ENCODE measurements at places on chromosomes 7 and 10. TPM values are rescaled to one million over a fixed set of nuclear protein-coding genes. Genes with fewer than 3 reads are reported as not detected.
A peak's percentile ranks its signal among the peaks of the same experiment; 100 is the strongest.

GRCh38 chr7:79930604-79931003 is 204.0 kb upstream of the GNAI1 start:
- H3K4me3 ChIP-seq, result no peak overlapping the region
- no peaks in the 10 kb centered on the region for H3K36me3 ChIP-seq
- DNase-seq, result no peak

DNA sequence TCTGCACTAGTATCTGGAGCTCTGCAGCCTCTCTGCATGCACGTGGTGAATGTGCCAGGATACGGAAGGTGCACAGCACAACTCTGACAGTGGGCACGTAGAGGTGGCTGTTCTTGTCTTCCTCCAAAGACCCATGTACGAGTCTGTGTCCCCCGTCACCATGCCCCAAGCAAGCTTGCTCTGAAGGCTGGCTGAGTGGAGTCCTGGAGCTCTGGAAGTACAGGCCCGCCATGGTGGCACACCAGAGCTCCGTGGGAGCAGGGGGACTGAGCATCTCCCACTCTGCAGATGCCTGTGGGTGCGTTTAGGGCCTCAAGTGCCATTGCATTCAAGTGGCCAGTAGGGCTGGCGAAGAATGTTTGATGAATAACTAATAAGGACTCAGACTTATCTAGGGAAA is 17.1 kb downstream of the BCCIP start:
- no peaks in the 10 kb centered on the region for H3K4me1 ChIP-seq
- H3K27me3 ChIP-seq, result no peaks in the 10 kb centered on the region
- H3K4me3 ChIP-seq, result no peak overlapping the region
- no peak overlapping the region for H3K27ac ChIP-seq
- H3K36me3 ChIP-seq, result peaks cover 50% of the 10 kb centered on the region

DNA sequence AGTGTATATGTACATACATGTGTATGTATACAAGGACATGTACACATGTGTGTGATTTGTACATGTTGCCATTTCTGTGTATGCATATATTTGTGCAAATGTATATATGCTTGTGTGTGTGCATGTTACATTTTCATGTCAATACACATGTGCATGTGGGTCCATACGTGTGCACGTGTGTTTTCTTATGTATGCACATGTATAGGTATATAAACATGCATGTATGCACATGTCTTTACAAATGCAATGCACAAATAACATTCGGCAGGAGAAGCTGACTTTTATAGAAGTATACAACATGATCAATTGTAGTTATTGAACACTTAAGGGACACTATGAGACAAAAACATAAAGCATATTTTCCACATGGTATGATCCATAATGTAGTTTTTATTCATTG is 307.4 kb upstream of the SEMA3C start:
- no peaks in the 10 kb centered on the region for H3K27me3 ChIP-seq
- no peaks in the 10 kb centered on the region for H3K36me3 ChIP-seq
- H3K4me3 ChIP-seq, result no peak overlapping the region
- H3K27ac ChIP-seq, result no peak overlapping the region

ADAMTS14 gene
- total RNA-seq, result 0.67 TPM

KBTBD2 gene
- total RNA-seq, result 36.8 TPM

DNA sequence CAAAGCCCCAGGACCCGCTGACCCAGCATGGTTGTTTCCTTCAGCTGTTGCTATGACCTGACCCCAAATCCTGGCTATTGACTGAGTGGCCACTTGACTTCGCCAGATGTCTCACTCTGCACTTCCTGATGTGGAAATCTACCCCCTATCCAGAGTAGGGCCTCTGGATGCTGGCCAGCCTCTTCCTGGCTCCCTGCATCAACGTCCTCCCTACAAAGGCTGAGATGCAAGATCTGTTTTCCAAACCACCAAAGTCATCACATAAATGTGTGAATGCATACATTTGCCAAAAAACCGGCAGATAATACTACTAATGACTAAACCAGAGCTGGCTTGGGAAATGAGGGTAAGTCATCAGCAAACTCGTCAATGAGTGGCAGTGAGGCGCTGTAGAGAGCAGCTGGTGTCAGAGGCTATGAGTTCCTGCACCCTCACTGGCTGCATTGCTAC is 70.4 kb downstream of the PYROXD2 start:
- H3K4me3 ChIP-seq, result no peak overlapping the region
- peaks cover 5% of the 10 kb centered on the region for H3K27me3 ChIP-seq

DNA sequence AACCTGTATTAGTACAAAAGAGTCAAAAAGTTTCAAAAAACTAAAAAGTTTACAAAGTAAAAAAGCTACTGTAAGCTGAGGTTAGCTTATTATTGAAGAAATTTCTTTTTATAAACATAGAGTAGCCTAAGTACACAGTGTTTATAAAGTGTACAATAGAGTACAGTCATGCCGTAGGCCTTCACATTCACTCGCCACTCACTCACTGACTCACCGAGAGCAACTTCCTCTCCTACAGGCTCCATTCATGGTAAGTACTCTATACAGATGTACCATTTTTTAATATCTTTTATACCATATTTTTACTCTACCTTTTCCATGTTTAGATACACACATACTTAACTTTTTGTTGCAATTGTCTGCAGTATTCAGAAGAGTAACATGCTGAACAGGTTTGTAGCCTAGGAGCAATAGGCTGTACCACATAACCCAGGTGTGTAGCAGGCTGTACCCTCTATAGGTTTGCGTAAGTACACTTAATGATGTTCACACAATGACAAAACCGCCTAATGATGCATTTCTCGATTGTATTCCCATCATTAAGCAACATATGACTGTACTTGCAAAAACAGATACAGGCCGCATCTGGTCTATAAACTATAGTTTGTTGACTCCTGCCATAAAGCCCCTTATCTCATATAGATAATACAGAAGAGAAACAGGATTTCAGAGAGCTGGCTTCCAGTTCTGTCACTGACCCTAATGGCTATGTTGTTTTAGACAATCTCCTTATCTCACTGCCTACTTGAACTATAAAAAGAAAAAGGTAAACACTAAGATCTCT is 438.8 kb downstream of the HTR7 start:
- no peaks in the 10 kb centered on the region for H3K27me3 ChIP-seq
- 0 out of 2 replicates have a peak, but pooled peaks cover 3% of the 10 kb centered on the region for H3K4me1 ChIP-seq
- DNase-seq, result peak; percentile 91
- no peak overlapping the region for H3K4me3 ChIP-seq

AGBL3 gene
- total RNA-seq, result 2.5 TPM

TMEM229A gene
- total RNA-seq, result not detected

HOXA13 gene
- total RNA-seq, result 1.2 TPM

GRCh38 chr10:1043532-1043995 is 5.4 kb downstream of the IDI1 start:
- peaks cover 13% of the 10 kb centered on the region for H3K4me1 ChIP-seq
- H3K27me3 ChIP-seq, result no peaks in the 10 kb centered on the region
- no peak for DNase-seq
- no peak overlapping the region for H3K27ac ChIP-seq

INA gene
- total RNA-seq, result 0.08 TPM

GRCh38 chr7:126378642-126379041 is 874.1 kb downstream of the GRM8 start:
- H3K27me3 ChIP-seq, result no peaks in the 10 kb centered on the region
- no peak overlapping the region for H3K4me3 ChIP-seq
- no peaks in the 10 kb centered on the region for H3K4me1 ChIP-seq
- H3K36me3 ChIP-seq, result no peaks in the 10 kb centered on the region
- no peak overlapping the region for H3K27ac ChIP-seq

DNA sequence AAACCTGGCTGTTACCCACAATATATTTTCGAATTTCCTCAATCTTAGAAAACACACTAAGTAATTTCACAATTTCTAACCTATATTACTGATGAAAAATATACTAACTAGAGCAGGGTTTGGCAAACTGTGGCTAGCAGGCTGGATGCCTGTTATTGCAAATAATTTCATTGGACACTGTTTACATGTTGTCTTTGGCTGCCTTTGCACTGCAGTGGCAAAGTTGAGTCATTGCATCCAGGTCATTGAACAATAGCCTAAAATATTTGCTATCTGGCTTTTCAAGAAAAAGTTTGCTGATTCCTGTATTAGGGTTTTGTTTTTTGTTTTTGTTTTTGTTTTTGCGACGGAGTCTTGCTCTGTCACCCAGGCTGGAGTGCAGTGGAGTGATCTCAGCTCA is 47.2 kb downstream of the KIF11 start:
- H3K4me1 ChIP-seq, result peaks cover 7% of the 10 kb centered on the region
- DNase-seq, result peak; percentile 50
- no peak overlapping the region for H3K4me3 ChIP-seq
- peaks cover 52% of the 10 kb centered on the region for H3K36me3 ChIP-seq

DNA sequence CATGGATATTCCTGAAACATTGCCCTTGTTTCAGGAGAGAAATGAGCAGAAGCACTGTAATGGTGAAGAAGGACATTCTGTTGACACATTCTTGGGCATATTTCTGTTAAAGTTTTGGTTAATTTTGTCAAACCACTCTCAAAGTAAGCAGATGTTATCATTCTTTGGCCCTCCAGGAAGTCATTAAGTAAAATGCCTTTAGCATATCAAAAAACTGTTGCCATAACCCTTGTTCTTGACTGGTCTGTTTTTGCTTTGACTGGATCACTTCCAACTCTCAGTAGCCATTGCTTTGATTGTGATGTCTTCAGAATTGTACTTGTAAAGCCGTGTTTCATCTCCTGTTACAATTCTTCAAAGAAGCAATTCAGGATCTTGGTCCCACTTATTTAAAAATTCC is 404.3 kb upstream of the LRRTM3 start:
- no peak overlapping the region for H3K27ac ChIP-seq
- no peaks in the 10 kb centered on the region for H3K4me1 ChIP-seq
- no peaks in the 10 kb centered on the region for H3K36me3 ChIP-seq
- DNase-seq, result no peak
- H3K4me3 ChIP-seq, result no peak overlapping the region

DNA sequence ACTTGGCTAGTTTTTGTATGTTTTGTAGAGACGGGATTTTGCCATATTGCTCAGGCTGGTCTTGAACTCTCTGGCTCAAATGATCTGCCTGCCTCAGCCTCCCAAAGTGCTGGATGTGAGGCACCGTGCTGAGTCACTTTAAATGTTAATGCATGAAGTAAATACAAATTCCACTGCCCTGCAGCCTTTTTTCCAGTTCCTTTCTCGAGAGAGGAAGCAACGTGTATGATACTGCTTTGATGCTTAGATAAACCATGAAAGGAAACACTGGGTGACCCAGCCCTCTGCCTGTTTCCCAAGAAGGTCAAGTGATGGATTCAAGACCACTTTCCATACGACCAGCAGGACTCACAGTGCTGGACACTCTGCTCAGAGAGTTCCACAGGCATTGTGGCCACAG is 11.3 kb upstream of the MRPS24 start:
- H3K4me3 ChIP-seq, result no peak overlapping the region
- peaks cover 3% of the 10 kb centered on the region for H3K36me3 ChIP-seq
- no peaks in the 10 kb centered on the region for H3K4me1 ChIP-seq

TLX1 gene
- total RNA-seq, result 0.13 TPM

TAS2R41 gene
- total RNA-seq, result not detected

DNA sequence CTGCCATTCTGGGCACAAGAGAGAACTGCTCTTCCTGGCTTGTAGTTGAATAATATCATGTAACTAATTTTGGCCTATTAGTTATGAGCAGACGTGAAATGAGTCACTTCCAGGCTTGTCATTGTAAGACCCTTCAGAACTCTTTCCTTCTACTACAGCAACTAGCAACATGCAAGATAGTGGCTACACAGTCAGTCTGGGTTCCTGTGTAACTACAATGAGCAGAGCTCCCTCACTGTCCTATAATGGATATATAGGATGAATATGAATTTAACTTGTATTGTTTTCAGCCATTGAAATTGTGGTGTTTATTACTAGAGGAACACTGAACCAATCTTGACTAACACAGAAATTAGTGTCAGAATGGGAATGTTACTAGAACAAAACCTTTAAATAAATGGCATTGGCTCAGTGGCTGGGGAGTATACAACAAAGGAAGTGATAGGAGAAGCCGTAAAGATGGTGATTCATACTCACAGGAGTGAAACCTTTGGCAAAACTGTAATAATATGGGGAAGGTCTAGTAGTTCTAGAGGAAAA is 2.9 kb upstream of the MTPN start:
- H3K4me3 ChIP-seq, result no peak overlapping the region
- H3K27me3 ChIP-seq, result no peaks in the 10 kb centered on the region
- H3K27ac ChIP-seq, result no peak overlapping the region
- DNase-seq, result no peak

- no peaks in the 10 kb centered on the region for H3K4me1 ChIP-seq
- H3K36me3 ChIP-seq, result no peaks in the 10 kb centered on the region
- H3K27ac ChIP-seq, result no peak overlapping the region
- H3K4me3 ChIP-seq, result no peak overlapping the region
- DNase-seq, result no peak
These were observed 694.5 kb downstream of the LRMDA start for GRCh38 chr10:76125900-76126299.

- no peak overlapping the region for H3K4me3 ChIP-seq
- H3K36me3 ChIP-seq, result no peaks in the 10 kb centered on the region
- H3K27ac ChIP-seq, result no peak overlapping the region
- no peaks in the 10 kb centered on the region for H3K4me1 ChIP-seq
- DNase-seq, result no peak
These were observed 11.2 kb downstream of the WDFY4 start for GRCh38 chr10:48695636-48696534.

DNA sequence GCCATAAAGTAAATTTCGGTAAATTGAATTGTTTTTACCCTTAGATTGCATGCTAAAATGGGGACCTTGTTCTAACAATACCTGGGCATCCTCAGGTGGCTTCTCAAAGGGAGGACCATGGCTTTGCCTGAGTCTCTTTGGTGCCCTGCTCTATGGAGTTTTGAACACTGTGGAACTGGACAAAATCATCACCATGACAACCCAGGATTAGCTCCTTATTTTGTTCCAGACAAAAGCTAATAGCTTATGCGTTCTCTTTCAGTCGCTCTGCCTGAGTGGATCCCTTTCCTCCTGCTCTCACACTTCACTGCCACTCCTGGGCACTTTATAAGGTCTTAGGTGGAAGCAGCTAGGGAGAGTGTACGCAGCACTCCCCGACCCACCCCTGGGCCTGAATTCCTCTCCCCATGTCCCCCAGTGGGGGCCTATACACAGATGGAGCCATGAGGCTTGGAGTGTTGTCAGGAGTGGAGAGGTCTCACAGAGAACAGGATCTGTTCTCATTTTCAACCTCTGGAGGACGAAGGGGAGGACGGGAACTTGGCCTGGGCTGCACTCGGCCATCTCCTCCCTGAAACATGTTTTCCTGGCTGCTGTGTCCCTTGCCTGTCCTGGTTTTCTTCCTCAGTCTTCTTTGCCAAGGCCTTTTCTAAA is 19.0 kb downstream of the ADCYAP1R1 start:
- H3K36me3 ChIP-seq, result no peaks in the 10 kb centered on the region
- DNase-seq, result no peak
- H3K27ac ChIP-seq, result no peak overlapping the region
- no peak overlapping the region for H3K4me3 ChIP-seq
- H3K27me3 ChIP-seq, result peaks cover 3% of the 10 kb centered on the region

DNA sequence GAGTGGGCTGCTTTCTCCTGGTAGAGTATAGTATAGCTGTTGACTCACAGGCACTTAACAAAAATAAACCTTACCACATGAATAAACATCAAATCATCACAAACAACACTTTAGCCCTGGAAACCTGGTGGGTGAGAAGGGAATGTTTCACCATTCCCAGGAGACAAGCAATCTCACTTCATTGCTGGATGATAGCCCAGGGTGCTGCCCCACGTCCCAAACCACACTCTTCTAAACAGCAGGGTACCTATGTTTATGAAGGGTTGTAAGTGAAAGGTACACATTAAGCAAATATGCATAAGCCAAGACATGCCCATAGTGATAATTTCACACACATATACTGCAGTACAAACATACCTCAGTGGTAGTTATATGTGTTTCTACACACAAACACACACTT is 276.2 kb downstream of the FGFR2 start:
- H3K36me3 ChIP-seq, result no peaks in the 10 kb centered on the region
- H3K27me3 ChIP-seq, result no peaks in the 10 kb centered on the region
- no peak for DNase-seq
- no peak overlapping the region for H3K4me3 ChIP-seq
- H3K27ac ChIP-seq, result no peak overlapping the region

Data from Panc1 (cell line).